ENCODE measurements at places on chromosomes 1 and 21.

DNA sequence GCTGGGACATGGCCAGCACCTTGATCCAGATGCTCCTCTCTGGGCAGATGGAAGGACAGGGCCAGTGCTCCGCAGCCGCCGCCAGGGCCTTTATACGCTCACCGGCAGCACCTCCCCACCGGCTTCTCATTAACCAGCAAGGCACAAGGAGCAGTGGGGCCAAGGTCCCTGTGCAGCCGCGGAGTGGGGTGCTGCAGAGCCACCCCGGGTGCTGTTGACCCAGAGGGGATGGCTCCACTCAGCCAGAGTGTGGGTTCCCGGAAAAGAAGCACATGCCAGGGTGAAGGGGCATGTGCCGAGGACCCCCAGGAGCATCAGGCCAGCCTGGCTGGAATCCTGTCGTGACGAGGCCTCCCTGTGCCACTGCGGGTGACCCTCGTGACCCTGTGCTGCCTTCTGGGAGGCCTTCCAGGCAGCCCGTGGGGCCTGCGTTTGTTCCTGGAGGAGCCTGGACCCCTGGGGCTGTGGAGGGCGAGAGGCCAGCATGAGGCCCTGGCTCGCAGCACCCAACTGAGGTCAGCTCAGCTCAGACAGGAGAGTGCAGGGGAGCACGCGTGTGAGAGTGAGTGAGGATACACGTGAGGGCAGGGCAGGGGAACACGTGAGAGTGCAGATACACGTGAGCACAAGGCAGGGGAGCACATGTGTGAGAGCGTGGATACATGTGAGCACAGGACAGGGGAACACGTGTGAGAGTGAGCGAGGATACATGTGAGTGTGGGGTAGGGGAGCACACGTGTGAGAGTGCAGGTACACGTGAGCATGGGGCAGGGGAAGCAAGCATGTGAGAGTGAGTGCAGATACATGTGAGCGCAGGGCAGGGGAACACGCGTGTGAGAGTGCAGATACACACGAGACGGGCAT, at the start of gene FTCD:
TSS of gene FTCD (minus strand) at position 66 of the 864 bp plus-strand sequence. CDS start at position 10, 56 bp downstream.
- no peak for DNase-seq

- peak; percentile 85 for DNase-seq
Observed at GRCh38 chr1:85330214-85330631, 53.8 kb upstream of the BCL10 start.

- no peak for DNase-seq
Observed at GRCh38 chr1:95437011-95437410, 203.0 kb downstream of the RWDD3 start.

GRCh38 chr1:30984165-30984889, 75.8 kb upstream of the SDC3 start:
- DNase-seq, result no peak

DNA sequence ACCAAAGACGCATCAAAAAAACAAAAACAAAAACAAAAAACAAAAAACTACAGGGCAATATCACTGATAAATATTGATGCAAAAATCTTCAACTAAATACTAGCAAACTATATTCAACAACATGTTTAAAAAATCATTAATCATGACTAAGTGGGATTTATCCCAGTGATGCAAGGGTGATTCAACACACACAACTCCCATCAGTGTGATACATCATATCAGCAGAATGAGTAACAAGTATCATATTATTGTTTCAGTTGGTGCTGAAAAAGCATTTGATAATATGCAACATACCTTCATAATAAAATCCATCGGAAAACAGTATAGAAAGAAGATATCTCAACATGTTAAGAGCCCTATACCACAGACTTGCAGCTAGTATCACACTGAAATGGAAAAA, 953.0 kb downstream of the AMY1C start:
- no peak for DNase-seq

DNA sequence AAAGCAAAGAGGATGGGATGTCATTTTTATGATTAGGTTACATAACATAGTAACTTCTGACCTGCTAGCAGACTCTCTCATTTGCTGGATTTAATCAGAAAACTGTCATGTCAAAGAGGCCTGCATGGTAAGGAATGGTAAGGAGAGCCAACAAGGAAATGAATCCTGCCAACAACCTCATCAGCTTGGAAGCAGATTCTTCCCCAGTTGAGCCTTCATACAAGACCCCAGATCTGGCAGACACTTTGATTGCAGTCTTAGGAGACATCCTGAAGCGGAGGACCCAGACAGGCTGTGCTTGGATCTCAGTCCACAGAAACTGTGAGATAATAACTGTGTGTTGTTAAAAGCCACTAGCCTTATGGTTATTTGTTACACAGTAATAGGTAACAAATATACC, 27.6 kb upstream of the MARK1 start:
- DNase-seq, result no peak

GRCh38 chr21:39776589-39776988, 31.6 kb downstream of the IGSF5 start:
- no peak for DNase-seq

DNA sequence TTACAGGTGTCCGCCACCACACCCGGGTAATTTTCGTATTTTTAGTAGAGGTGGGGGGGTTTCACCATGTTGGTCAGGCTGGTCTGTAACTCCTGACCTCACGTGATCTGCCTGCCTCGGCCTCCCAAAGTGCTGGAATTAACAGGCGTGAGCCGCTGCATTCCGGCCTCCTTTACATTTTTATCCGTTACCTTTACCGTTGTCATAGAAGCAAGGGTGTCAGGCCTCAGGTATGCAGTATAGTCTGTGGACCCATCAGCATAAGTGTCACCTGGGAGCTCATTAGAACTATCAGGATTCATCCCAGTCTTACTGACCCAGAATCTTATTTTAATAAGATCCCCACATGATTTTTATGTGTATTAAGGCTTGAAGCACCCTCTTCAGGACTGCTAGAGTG, 5.4 kb downstream of the CDC42 start:
- DNase-seq, result no peak

All from RCC 7860 (cell line).